Endothelial cell (in vitro differentiated cells): ENCODE measurements at places on chromosomes 4 and X. TPM values are rescaled to one million over a fixed set of nuclear protein-coding genes. Genes with fewer than 3 reads are reported as not detected.
A peak's percentile ranks its signal among the peaks of the same experiment; 100 is the strongest.

GRCh38 chrX:110743679-110744340, 51.8 kb downstream of the CHRDL1 start:
- DNase-seq: no peak
- H3K4me1 ChIP-seq: no peaks in the 10 kb centered on the region
- peaks cover 1% of the 10 kb centered on the region for H3K27me3 ChIP-seq
- no peak overlapping the region for H3K27ac ChIP-seq

DNA sequence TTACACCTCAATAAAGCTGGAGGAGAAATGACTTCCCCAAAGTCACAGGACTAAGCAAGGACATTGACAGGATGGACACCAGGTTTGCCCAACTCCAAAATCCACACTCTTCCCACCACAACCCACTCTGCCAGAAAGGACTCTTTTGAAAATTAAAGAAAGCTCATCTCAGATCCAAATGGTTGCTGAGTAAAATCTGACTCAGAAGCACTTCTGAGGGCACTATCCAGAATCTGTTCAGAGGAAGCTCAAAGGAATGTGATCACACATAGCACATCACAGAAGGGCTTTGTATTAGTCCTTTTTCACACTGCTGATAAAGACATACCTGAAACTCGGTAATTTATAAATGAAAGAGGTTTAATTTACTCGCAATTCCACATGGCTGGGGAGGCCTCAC, 155.5 kb downstream of the RAB28 start:
- no peak overlapping the region for H3K27ac ChIP-seq
- DNase-seq: no peak
- H3K36me3 ChIP-seq: no peaks in the 10 kb centered on the region
- no peaks in the 10 kb centered on the region for H3K27me3 ChIP-seq

GRCh38 chr4:69522554-69522953, 26.8 kb upstream of the UGT2B4 start:
- no peaks in the 10 kb centered on the region for H3K27me3 ChIP-seq
- no peak overlapping the region for H3K4me3 ChIP-seq
- H3K27ac ChIP-seq: no peak overlapping the region
- no peak for DNase-seq
- H3K36me3 ChIP-seq: no peaks in the 10 kb centered on the region

DNA sequence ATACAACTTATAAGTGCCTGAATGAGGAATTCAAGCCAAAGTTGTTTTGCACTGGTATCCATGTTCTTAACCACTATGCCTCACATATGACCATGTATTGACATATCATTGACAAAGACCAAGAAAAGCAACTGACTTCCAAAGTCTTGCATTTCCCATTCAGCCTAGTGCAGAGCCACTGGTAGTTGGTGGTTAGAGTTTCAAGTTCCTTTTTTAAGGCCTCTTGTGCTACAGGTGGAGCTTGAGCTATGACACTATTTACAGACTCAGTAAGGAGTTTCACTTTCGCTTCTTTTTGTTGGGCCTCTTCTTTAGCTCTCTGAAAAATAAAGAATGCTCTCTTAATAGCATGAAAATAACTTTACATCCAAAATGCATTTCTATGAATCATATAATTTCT, 763.0 kb downstream of the DMD start:
- no peaks in the 10 kb centered on the region for H3K4me1 ChIP-seq
- DNase-seq: no peak
- H3K27ac ChIP-seq: no peak overlapping the region
- no peak overlapping the region for H3K4me3 ChIP-seq
- peaks cover 1% of the 10 kb centered on the region for H3K27me3 ChIP-seq

GRCh38 chr4:48329976-48330375, 11.4 kb upstream of the SLAIN2 start:
- H3K4me1 ChIP-seq: no peaks in the 10 kb centered on the region
- peaks cover 2% of the 10 kb centered on the region for H3K27me3 ChIP-seq

- peak; percentile 85 for DNase-seq
- H3K4me3 ChIP-seq: no peak overlapping the region
- H3K27ac ChIP-seq: no peak overlapping the region
- H3K4me1 ChIP-seq: no peaks in the 10 kb centered on the region
- no peaks in the 10 kb centered on the region for H3K36me3 ChIP-seq
Measured at GRCh38 chr4:77240469-77241066, 83.6 kb downstream of the CCNG2 start.

DNA sequence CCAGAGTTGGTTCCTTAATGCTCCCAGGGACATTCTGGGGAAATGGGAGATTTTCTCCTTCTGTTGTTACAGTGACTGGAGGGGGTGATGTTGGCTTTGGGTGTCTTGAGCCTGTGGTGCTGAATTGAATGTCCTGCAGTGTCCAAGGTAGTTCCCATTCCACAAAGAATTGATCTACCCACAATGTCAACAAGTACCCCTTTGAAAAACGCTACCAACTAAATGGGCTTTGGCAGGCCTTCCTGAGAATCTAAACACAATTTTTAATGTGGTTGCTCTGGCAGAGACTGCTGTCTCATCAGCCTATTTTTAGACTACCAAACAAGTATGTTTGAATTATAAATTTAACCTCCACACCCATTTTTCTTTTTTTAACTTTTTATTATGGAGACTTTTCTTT, 69.4 kb downstream of the CCKAR start:
- no peaks in the 10 kb centered on the region for H3K4me1 ChIP-seq
- H3K36me3 ChIP-seq: peaks cover 13% of the 10 kb centered on the region
- H3K27ac ChIP-seq: no peak overlapping the region
- no peak overlapping the region for H3K4me3 ChIP-seq

DNA sequence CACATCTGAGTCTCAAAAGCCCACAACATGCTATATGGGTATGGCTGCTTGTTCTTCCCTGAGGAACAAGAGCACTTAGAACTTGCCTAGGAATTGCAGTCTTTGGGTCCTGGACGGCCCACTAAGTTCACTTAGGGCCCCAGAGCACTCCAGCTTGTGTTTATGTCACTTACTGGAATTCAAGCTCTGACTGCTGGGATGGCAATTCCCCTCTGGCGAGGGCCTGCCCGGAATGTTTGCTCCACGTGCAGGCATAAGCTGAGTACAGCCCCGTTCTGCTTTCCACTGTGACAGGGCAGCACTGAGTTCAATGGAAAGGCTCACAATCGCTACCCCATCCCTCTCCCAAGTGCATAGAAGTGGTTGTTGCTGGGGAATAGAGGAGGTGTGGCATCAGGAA, 25.9 kb upstream of the RASSF6 start:
- H3K4me3 ChIP-seq: no peak overlapping the region
- H3K27ac ChIP-seq: no peak overlapping the region
- H3K27me3 ChIP-seq: peaks cover 3% of the 10 kb centered on the region

DNA sequence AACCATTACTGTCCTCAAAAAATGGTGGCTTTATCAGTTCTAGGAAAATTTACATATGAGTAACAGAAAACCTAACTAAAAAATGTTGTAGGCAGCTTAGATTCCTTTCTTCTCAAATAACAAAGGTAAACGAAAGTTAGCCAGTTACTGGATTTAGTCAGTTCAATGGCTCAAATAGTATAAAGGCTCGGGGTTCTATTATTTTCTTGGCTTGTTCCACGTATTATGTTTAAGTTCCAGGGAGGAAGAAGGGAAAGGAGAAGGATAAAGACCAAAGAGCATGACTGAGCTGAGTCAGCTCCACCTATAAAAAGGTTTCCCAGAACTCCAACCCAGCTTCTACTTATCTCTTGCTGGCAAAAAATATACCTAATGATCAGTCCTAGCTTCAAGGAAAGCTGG, 41.0 kb upstream of the MAB21L2 start:
- peaks cover 8% of the 10 kb centered on the region for H3K4me1 ChIP-seq
- H3K27ac ChIP-seq: no peak overlapping the region
- no peak overlapping the region for H3K4me3 ChIP-seq
- no peaks in the 10 kb centered on the region for H3K36me3 ChIP-seq
- no peak for DNase-seq
- no peaks in the 10 kb centered on the region for H3K27me3 ChIP-seq

- H3K36me3 ChIP-seq: no peaks in the 10 kb centered on the region
- H3K4me1 ChIP-seq: no peaks in the 10 kb centered on the region
- no peaks in the 10 kb centered on the region for H3K27me3 ChIP-seq
- DNase-seq: no peak
- H3K4me3 ChIP-seq: no peak overlapping the region
- H3K27ac ChIP-seq: no peak overlapping the region
Measured at GRCh38 chr4:168151327-168151726, 59.0 kb downstream of the ANXA10 start.

DNA sequence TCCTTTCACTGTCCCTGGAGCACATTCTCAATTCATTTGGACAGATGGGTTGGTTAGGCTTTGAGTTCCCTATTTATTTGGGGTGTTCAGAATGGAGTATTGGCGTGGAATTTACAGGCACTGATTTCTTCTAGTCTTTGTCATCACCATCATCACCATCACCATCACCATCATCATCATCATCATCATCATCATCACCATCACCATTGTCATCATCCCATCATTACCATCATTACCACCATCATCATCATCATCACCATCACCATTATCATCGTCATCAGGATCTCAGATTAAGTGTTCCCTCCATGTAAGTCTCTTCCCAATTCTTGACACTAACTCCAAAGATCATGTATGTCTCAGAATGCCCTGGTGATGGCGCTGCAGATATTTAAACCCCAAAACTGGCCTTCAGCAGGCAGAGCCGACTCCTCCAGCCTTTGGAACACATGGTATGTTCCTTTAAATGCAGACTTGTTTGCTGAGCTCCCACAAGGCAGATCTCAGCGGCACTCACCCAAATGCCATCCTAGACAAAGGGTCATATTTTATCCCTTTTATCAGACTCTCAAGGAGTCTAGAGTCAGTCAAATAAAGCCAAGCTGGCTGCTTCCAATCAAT, 19.8 kb upstream of the FAM9A start:
- H3K27ac ChIP-seq: no peak overlapping the region
- no peaks in the 10 kb centered on the region for H3K36me3 ChIP-seq
- peaks cover 2% of the 10 kb centered on the region for H3K4me1 ChIP-seq
- peak; percentile 23 for DNase-seq

DNA sequence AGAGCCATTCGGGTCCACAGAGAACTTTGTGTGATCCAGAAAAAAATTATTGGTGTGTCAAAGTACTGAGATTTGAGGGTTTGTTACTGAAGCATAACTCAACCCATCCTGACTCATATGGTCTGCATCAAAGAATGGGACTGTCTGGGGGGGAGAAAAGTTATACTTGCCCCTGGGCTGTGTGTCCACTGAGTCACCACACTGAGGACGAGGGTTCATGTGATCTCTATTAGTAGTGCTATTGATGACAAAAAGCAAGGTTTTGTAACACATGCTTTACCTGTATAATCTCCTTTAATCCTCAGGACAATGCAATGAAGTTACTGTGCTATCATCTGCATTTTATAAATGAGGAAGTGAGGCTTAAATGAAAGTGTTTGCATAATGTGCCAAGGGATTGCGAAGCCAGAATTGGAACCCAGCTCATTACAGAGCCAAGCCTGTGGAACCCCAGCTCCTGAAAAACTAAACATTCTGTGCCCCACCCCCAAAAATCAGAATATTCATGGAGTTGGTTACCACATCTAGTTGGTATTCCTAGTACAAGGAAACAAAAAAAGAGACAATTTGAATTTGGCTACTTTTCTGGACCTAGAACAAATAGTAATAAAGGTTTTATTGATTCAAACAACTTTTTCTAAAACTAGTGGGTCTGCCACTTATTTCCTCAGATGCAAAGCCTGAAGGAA, 31.2 kb downstream of the CCDC149 start:
- H3K27ac ChIP-seq: no peak overlapping the region
- no peak overlapping the region for H3K4me3 ChIP-seq
- no peaks in the 10 kb centered on the region for H3K36me3 ChIP-seq
- H3K4me1 ChIP-seq: peaks cover under 1% of the 10 kb centered on the region

Gene ZCCHC13
- total RNA-seq: not detected

Gene BEND2
- total RNA-seq: not detected

Gene PNMA6A
- 1.3 TPM for total RNA-seq

Gene SEPTIN6
- 19.8 TPM for total RNA-seq

Gene H2BW2
- not detected for total RNA-seq

Gene GABRG1
- not detected for total RNA-seq

Gene PPP1R2C
- total RNA-seq: not detected

Gene TMPRSS11F
- total RNA-seq: not detected

Gene TEX13A
- total RNA-seq: not detected

Gene ASB11
- total RNA-seq: not detected
